T-cell (primary cell): ENCODE measurements at places on chromosomes 13 and 19.

DNA sequence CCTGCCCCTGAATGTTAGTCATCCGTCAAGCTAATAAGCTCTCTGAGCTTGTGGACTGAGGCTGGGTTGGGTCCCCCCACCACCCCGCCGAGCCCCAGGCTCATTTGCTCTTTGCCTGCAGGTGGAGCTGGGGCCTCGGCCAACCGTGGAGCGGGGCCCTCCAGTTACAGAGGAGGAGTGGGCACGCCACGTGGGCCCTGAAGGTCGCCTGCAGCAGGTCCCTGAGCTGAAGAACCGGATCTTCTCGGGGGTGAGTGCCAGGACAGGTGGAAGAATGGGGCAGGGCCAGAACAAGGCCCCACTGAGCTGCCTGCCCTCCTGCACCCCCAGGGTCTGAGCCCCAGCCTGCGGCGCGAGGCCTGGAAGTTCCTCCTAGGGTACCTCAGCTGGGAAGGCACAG lies 5.1 kb downstream of the TBC1D17 start:
- peaks cover 60% of the 10 kb centered on the region for H3K36me3 ChIP-seq
- H3K27ac ChIP-seq: no peak overlapping the region
- no peak for DNase-seq
- H3K4me3 ChIP-seq: no peak overlapping the region

DNA sequence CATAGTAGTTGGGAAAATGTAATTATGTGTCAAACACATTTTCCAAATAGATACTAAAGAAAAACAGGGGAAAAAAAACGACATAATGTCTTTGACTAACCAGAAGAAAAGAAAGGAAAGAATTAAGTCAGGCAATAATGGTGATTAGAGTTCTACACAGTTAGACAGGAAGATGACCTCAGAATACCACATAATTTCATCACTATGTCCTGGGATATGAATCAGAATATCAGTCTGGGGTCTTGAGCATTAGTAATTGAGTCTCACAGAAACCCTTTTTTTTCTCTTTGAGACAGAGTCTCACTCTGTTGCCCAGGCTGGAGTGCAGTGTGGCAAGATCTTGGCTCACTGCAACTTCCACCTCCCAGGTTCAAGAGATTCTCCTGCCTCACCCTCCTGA lies 503.4 kb downstream of the SLITRK1 start:
- no peak for DNase-seq
- H3K27ac ChIP-seq: no peak overlapping the region
- no peak overlapping the region for H3K4me3 ChIP-seq
- no peaks in the 10 kb centered on the region for H3K4me1 ChIP-seq

DNA sequence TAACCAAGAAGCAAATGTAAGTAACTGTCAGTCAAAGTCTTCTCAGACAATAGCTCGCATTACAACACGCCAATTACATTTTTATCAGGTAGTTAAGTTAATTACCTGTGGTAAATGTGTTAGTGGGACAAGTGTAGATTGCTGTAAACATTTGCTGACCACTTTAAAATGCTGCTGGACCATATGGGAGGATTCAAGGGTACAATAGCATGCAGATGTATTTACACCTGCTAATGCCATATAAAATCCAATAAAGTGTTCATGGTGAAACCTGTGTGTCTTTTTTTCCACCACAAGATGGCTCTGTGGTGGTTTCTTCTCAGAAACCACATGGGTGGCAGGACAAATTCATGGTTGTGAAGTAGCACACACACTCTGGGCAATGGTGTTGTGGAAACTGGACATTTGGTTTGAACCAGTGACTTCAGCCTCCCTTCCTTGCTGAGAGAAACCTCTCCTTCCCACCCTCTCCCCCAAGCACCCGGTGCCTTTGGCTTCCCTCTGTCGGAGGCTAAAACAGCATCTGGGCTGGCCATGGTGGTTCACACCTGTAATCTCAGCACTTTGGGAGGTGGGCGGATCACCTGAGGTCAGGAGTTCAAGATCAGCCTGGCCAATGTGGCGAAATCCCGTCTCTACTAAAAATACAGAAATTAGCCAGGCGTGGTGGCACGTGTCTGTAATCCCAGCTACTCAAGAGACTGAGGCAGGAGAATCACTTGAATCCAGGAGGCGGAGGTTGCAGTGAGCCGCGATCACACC lies 18.1 kb upstream of the GTF3A start:
- no peaks in the 10 kb centered on the region for H3K27me3 ChIP-seq
- H3K27ac ChIP-seq: no peak overlapping the region
- no peaks in the 10 kb centered on the region for H3K4me1 ChIP-seq
- no peak overlapping the region for H3K4me3 ChIP-seq

GRCh38 chr19:50728084-50728737 lies 5.0 kb downstream of the CLEC11A start:
- H3K4me3 ChIP-seq: peak overlapping the region; percentile 46
- peak; percentile 52 for DNase-seq
- no peak overlapping the region for H3K27ac ChIP-seq

DNA sequence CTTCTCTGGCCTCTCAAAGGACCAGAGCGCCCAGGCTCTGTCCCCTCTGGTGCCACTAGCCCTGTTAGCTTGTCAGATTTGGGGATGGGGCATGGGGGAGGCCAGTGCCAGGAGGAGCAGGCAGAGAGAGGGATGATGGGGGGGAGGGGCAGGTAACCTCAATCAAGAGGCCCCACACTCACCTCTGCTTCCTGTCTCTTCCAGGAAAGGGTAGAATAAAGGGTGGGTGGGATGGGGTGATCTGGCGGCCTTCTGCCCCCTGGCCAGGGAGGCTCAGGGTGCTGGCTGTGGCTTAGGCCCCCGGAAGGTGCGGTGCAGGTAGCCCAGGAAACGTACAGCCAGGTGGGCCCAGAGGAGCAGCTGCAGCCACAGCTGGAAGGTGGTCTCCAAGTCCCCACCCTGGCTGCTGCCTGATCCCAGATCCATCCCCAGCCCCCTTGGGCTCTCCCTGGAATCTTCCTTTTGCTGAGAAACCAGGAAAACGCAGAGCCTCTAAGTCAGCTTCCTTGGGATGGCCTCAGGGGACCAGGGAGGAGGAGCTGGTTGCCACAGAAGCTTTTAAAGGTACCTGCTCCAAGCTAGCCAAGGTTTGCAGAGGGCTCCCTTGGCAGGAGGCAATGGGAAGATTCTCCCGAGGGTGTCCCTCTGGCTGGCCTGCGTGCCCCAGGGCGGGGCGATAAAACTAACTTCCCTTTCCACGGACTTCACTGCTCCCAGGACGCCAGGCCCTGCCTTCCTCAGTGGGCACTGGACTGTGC lies 5.3 kb downstream of the PRKACA start:
- H3K4me3 ChIP-seq: no peak overlapping the region
- no peaks in the 10 kb centered on the region for H3K27me3 ChIP-seq
- no peak overlapping the region for H3K27ac ChIP-seq
- peaks cover 29% of the 10 kb centered on the region for H3K4me1 ChIP-seq
- DNase-seq: no peak

- DNase-seq: no peak
- no peak overlapping the region for H3K27ac ChIP-seq
- H3K4me1 ChIP-seq: no peaks in the 10 kb centered on the region
- peaks cover 6% of the 10 kb centered on the region for H3K36me3 ChIP-seq
- no peak overlapping the region for H3K4me3 ChIP-seq
Measured at GRCh38 chr13:20506696-20507095, 19.0 kb downstream of the CRYL1 start.

DNA sequence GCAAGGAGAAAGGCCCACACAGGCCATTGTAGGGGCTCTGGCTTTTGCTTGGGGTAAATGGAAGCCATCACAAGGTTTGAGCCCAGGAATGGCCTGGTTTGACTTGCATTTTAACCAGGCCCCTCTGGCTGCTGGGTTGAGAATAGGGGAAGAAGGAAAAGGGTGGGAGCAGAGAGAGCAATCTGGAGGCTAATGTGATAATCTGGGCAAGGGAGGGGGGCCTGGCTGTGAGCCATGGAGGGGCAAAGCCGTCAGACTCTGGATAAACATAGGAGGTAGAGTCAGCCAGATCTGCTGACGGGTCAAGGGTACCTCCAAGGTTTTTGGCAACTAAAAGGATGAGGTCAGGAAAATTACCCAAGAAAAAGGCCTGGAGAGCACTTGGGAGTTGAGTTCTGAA lies 41.6 kb downstream of the RFX2 start:
- peaks cover 15% of the 10 kb centered on the region for H3K4me1 ChIP-seq
- H3K27me3 ChIP-seq: no peaks in the 10 kb centered on the region
- H3K4me3 ChIP-seq: no peak overlapping the region
- H3K27ac ChIP-seq: no peak overlapping the region
- no peak for DNase-seq
- H3K36me3 ChIP-seq: no peaks in the 10 kb centered on the region

- H3K27me3 ChIP-seq: no peaks in the 10 kb centered on the region
- no peak overlapping the region for H3K27ac ChIP-seq
- no peak for DNase-seq
- no peak overlapping the region for H3K4me3 ChIP-seq
- H3K4me1 ChIP-seq: no peaks in the 10 kb centered on the region
- H3K36me3 ChIP-seq: no peaks in the 10 kb centered on the region
Measured at GRCh38 chr13:79522583-79522982, 41.6 kb downstream of the NDFIP2 start.

GRCh38 chr19:29539670-29540069 lies 13.9 kb downstream of the VSTM2B start:
- H3K4me3 ChIP-seq: no peak overlapping the region
- no peaks in the 10 kb centered on the region for H3K4me1 ChIP-seq
- no peak for DNase-seq
- H3K36me3 ChIP-seq: no peaks in the 10 kb centered on the region

- H3K27ac ChIP-seq: no peak overlapping the region
- no peak for DNase-seq
- H3K4me1 ChIP-seq: no peaks in the 10 kb centered on the region
- H3K4me3 ChIP-seq: no peak overlapping the region
- H3K36me3 ChIP-seq: no peaks in the 10 kb centered on the region
- H3K27me3 ChIP-seq: no peaks in the 10 kb centered on the region
Measured at GRCh38 chr13:28477709-28477973, 17.3 kb downstream of the FLT1 start.
